ENCODE measurements at places on chromosomes 6 and 20. TPM values are rescaled to one million over a fixed set of nuclear protein-coding genes. Genes with fewer than 3 reads are reported as not detected.

TRIM38 gene
- 7.7 TPM for total RNA-seq

SLC25A27 gene
- total RNA-seq, result 6.9 TPM

BFSP1 gene
- 0.76 TPM for total RNA-seq

LGSN gene
- not detected for total RNA-seq

FAM162B gene
- total RNA-seq, result 0.61 TPM
